ENCODE measurements at places on chromosomes 12 and 14.

DNA sequence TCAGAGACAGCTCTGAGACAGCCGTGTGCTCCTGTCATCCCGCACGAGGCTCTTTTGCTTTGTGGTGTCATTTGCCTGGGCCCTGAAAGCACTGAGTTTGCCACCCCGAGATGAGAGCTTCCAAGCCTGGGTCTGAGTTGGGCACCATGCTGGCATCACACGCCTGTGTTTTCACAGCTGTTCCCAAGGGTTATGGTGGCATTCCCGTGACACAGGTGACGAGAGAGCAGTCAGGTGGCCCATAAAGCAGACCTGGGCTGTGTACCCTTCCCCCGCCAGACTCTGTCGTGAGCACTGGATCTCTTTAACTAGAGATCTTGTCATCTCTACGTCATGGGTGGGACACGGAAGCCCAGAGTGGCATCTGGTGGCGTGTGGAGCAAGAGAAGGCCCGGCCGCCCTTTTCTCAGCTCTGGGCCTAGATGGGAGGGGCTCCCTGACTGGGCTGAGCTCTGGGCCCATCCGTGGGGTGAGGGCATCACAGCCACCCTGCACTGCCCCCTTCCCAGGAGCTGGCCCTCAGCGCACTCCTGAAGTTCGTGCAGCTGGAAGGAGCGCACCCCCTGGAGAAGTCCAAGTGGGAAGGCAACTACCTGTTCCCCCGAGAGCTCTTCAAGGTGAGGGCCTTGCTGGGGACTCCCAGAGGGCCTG, 2.6 kb downstream of the NOC4L start:
- no peak for DNase-seq

DNA sequence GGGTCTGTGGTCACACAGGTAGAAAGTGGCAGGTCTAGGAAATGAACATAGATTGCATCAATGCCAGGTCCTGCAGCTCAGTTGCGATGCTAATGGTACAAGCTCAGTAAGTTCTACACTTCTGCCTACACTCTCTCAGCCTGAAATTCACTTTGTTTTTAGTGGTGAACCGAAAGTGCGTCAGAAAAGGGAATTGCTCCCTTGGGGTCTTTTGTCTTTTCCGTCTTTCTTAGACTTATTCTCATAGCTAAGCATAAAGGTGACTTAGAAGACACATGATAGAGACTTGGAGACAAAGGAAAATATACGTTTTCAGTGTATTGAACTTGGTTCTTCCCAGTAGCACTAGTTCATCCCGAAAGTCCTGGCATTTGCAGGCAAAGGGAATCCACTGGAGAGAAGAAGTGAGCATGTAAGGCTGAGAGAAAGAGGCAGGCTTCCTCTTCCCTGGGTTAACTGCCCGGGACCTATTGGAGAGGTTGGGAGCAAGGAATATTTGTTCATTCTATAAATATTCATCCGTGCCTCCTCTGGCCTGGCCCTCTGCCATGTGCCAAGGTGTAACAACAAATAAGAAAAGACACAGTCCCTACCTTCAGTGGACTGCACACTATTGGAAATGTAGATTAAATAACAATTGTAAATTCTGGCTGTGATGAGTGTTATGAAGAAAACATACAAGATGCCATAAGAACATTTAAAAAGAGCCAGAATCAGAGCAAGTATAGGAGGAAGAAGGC, 785.8 kb downstream of the MED13L start:
- no peak for DNase-seq

GRCh38 chr14:67963545-67963944, 144.0 kb downstream of the RAD51B start:
- no peak for DNase-seq

DNA sequence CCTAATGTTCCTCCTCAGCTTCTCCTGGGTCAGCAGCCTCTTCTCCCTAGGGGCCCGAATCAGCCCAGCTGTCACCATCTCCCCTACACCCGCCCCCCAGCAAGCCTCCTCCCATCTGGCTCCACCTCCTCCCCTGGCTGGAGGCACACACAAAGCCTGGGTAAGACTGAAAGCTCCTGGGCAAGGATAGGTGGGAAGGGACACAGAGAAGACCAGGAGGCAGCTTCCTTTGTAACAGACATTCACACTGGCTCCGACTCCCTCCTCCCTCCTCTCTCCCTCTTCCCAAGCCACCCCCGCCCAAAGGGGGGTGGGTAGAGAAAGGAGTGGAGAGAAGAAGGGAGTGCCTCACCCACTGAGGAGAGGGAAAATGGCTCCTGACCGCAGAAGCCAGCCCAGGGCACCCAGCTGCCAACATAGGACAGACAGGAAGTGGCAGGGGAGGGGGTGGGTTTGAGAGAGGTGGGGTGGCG, 4.0 kb downstream of the CHD4 start:
- no peak for DNase-seq

- DNase-seq, result no peak
Observed at GRCh38 chr12:129127211-129127610, 273.9 kb downstream of the GLT1D1 start.

DNA sequence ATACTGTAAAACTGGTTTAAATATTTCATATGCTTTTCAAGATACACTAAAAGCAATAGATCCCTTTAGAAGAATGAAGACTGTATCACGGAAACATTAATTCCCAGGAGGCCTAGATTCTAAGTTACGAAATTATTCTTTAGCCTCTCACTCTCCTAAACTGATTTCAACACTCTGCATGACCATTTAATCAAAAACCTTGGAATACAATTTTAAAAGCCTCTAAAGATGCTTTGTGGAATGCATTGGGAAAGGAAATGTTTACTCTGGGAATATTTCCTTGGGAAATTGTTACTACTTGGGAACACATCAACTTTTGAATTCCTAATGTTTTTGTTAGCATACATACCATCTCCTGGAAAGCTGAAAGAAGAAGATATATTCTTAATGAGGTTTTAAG, 255.7 kb upstream of the FAR2 start:
- DNase-seq, result no peak

GRCh38 chr12:5492562-5492961, 60.7 kb downstream of the NTF3 start:
- no peak for DNase-seq

- DNase-seq, result peak; percentile 38
Observed at GRCh38 chr14:94481468-94482131, 5.6 kb upstream of the SERPINA9 start.

DNA sequence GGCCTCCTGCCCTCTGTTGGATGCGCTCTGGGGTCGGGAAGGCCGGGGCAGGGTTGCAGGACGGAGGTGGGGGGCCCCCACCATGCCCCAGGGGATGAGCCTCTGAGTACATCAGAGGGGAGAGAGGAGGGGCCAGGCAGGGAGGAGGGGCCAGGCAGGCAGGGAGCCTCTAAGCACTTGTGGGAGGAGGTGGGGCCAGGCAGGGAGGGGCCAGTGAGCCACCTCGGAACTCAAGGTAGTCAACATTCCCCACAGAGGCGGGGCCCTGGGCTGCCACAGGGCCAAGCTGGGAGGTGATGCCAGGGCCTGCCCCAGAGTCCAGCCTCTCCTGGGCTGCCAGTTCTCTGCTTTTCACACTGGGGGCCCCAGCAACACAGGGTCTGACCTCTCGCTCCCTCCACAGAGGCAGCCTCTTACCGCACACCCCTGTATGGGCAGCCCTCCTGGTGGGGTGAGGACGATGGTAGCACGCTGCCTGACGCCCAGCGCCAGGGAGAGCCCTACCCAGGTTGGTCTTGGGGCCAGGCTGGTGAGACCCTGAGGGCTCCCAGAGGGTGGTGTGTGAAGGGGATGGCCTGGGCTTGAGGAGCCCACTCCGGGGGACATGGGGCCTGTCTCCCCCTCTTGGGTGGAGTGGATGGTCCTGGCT, 17.4 kb downstream of the CEP170B start:
- peak; percentile 92 for DNase-seq

- DNase-seq, result no peak
Observed at GRCh38 chr12:20368651-20369304, 441 bp downstream of the PDE3A start.

DNA sequence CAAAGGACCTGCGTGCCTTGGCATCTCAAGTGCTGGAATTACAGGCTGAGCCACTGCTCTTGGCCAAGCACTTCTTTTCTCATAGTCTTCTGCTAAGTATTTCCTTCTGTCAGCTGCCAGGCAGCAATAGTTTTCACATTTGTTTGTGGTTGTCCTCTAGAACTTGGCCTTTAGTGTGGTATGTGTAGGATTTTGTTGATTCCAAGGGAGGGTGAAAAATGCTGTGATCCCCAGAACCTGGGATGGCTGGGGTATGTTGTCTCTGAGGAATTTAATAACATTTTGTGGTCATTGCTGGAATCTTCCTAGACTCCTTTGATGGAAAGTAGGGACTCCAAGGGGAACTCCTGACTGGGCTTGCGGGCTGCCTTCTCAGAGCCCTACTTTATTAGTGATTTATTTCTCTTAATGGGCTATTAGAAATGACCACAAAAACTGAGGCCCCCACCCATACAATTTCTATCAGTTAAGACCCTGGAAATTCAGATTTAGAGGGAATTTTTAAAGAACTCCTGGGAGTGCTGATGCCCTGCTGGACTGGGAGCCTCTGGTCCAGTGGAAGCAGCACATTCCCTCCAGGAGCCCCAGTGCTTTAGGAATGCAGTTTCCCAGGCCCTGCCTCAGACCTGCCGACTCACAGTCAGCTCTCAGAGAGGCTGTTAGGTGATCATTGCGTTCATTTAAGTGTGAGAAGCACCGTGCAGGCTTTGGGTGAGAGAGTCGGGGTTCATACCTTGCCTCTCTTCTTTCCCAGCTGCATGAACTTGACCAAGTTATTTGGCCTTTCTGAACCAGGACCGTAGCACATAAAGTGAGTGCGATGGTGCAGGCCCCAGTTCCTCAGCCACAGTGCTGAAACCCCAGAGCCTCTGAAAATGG, 22.7 kb downstream of the TRAF3 start:
- no peak for DNase-seq

- DNase-seq, result no peak
Observed at GRCh38 chr14:100191584-100192249, 32.3 kb upstream of the DEGS2 start.

Data from H54 (cell line).